CD4-positive, alpha-beta T cell treated with Interleukin-15 for 1 hour (primary cell): ENCODE measurements at places on chromosomes 16 and 17.

GRCh38 chr17:17515934-17516930 lies 20.0 kb upstream of the RASD1 start:
- no peak for DNase-seq

DNA sequence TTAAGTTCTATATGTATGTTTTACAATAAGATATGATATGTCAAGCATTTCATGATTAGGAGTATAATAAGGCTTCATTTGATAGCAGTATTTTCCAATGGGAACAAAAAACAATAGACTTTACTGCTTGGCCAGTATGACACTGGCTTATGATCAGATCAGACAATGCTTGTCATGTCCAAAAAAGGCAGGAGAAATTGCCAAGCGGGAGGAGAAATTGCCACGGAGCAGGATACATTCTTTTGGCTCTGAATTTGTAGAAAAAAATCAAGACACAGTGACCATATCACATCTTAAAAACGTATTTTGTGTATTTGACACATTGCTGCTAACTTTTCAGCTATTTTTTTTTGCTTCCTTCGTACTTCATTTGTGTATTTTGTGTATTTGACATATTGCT lies 404.1 kb downstream of the CNTNAP4 start:
- no peak for DNase-seq

GRCh38 chr16:67227567-67227921 lies 614 bp downstream of the TMEM208 start:
- DNase-seq, result no peak

- no peak for DNase-seq
Observed at GRCh38 chr16:54171626-54172537, 114.7 kb downstream of the IRX3 start.

DNA sequence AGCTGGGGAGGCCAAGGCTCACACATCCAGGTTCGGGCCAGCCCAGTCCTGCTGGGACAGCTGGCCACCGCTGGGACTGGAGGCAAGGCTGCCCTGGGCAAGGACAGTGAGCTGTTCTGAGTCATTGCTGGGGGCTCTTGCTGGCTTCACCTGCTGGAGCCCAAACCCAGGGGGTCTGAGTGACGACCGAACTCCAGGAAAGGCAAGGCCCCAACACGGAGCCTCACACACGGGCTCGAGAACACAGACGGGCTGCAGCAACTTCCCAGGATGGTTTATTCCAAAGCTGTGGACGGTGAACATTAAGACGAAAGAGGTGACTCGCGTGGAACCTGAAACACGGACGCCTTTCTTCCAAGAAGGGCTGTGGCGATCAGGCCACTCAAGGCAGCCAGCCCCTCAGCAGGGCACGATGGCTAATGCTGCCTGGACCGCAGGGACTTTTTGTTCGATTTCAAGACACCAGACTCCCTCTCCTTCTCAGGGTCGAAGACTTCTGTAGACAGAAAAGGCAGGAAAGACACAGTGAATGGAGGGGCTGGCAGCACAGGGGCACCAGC lies 21.5 kb downstream of the KDM8 start:
- no peak for DNase-seq
